ENCODE measurements at places on chromosomes 2 and 18.

DNA sequence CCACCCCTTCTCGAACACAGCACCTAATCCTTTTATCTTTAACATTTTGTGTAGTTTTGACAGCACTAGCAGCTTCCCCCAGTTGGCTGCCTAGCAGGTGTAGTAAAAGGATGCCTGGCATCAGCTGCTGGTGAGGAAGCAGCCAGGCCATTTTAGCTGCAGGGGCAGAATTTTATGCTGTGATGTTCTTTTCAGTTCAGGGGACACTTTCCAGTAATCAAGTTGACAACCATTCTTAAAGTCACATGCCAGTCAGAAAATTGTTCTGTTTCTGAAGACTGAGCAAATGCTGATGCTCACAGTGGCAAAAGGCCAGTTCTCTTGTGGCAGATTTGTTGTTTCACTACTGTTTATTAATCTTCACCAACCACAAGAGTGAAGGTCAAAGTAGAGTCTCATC lies 570.8 kb downstream of the CCDC85A start:
- no peak for DNase-seq

DNA sequence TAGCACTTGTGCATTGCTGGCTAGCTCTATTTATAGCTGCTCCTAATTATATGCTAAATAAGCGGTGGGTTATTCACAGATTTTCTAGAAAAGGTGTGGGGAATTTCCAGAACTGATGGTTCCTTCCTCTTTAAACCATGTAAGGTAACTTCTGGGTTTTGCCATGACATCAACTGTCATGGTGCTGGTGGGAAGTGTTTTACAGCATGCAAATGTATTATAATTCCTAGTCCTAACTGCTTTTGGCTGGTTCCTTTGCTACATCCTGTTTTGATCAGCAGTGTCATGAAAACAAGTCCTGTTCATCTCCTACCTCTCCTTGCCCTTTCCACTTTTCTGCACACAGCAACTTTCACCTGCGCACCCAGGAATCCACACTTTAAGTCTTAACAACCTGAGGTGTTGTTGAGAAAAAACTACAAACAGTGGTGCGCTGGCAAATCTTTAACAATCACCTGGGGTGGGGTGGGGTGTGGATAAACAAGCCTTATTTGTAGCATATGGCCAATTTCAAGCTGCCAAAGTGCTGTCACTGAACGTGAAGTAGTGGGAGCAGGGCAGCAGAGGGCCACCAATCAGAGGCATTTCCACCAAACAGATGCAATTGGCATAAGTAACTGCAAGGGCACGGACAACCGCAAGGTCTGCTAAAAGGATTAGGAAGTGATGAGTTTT lies 33.4 kb upstream of the SKOR2 start:
- no peak for DNase-seq

DNA sequence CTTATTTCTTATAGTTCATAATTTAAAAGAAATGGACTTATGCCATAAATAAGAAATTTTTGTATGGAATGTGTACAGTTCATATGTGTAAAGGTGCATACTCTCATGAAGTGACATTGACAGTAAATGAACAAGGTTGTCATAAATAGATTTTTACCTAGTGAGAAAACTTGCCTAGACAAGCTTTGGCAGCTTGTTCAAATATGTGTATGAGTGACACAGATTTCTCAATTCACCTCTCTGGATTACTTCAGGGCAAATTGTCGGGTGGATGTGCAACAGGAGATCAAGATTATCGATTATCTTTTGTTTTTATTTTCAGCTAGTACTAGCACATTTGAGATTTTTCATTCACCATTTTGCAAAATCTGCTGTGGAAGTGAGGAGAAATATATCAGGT lies 758.1 kb upstream of the ACVR2A start:
- no peak for DNase-seq

- DNase-seq: no peak
Observed at GRCh38 chr18:12409469-12409868, 1.7 kb downstream of the PRELID3A start.

GRCh38 chr2:49753344-49753985 lies 599.1 kb upstream of the FSHR start:
- DNase-seq: no peak

DNA sequence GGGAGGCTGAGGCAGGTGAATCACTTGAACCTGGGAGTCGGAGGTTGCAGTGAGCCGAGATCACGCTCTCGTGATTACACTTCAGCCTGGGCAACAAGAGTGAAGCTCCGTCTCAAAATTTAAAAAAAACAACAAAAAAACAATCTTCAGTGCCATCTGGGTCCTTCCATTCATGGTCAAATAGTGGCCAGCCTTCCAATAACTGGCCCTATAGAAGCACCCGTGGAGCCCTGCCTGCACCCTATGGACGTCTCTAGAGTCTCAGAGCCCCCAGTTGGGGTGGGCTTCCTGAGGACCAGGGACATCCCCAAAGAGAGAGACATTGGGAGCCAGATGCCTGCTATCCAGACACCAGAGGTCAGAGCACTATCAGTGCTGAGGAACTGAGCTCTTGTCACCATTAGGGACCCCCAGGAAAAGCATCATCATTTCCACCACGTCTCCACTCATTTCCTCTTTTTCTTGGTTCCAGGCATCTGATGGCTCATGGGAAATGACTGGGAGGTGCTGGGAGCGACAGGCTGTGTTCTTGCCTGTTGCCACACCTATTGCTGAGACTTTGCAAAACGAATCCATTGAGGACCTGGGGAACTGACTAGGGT lies 9.4 kb downstream of the NEU2 start:
- no peak for DNase-seq

DNA sequence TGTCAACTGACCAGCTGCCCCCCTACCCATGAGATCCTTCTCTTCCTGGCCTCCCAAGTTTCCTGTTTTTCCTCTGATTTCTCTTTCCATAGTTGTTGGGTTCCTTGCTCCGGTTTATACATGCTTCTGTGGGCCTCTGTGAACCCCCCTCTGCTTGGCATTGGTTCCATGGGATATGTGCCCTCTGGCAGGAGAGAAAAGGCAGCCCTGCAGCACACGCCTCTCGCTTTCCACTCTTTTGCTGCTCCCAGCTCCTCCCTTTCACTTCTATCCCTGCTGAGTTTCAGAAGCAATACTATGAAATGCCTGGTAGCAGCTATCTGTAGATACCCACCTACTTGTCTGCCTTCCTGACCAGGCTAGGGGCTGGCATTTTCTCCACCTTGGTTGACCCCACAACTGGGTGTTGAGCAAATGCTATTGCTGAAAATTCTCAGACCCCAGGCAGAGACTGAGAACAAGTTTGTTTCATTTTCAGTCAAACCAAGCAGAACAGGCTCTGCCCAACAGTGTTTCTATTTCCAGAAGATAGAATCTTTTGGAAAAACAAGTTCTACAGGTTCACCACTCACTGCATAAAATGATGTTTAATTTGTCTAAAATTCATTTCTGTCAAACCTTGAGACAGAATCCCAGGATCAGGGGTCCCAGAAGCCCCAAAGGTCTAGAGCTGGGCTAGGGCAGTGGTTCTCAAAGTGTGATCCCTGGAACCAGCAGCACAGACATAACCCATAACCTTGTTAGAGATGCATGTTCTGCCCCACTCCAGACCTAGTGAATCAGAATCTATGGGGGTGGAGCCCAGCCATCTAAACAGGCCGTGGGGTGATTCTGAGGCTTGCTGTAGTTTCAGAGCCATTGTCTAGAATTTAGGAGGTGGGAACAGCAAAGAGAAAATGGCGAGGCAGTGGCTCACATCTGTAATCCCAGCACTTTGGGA lies 13.4 kb downstream of the CAPG start:
- DNase-seq: no peak

DNA sequence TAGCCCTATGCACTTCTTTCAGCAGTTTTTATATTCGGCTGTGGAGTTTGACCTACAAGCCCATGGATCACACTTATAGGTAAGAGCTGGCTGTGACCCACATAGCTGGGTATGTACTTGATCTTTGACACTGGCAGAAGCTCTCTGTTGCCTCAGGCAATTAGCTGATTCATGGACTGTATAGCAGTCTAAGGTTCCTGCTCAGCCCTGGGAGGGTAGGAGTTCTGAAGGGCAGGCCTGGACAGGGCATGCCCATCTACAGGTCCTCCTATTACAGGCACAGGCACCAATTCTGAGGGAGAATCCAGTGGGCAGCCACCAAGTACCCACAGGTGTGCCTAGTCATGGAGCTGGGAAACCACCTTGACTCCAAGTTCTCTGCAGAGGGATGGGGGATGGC lies 301.8 kb upstream of the GALNT5 start:
- DNase-seq: no peak

GRCh38 chr2:219289537-219290361 lies 10.6 kb downstream of the DNAJB2 start:
- DNase-seq: peak; percentile 82

DNA sequence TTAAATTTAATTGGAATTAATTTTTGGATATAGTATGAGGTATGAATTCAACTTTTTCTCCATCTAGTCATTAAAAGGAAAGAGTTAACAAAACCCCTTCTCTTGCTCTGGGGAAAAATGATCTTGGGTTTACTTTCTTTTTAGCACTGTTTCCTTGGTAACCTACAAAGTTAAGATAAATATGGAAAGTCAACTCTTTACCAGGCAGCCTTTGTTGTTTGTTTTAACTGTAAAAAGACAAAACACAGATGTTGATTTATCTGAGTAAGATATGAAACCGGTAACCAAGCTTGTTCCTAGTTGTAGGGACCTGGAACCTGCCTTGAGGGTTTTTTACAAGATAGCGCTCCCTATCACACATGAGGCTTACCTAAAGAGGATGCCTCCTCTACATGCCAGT lies 10.1 kb upstream of the SANBR start:
- no peak for DNase-seq

Data from fibroblast of skin of left quadriceps (primary cell).